ENCODE measurements at places on chromosomes 5 and 9.

- DNase-seq: no peak
These were observed 1058.0 kb downstream of the MAT2B start for GRCh38 chr5:164563370-164563769.

DNA sequence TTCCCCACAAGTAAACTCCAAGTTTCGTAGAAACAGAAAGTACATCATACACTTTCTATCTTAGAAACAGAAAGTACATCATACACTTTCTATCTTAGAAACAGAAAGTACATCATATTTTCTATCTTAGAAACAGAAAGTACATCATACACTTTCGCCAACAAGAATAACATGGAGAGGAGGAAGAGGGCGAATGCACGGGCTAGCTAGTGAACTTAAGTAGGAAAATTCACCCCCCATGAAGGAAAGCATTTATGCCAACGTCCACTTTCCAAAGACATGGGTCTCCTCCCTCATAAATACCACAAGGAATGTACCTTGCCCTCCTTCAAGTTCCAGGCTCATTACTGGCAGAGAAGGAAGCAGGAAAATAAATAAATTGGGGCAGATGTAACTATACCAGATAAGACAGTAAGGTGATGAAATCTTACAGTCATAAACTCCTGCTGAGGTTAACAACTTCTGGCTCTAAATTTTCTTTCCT lies 64.7 kb downstream of the FRMD3 start:
- DNase-seq: no peak

- DNase-seq: no peak
These were observed 244.5 kb upstream of the C9orf72 start for GRCh38 chr9:27817747-27818146.

- no peak for DNase-seq
These were observed 97.1 kb downstream of the NRG2 start for GRCh38 chr5:139946006-139946405.

DNA sequence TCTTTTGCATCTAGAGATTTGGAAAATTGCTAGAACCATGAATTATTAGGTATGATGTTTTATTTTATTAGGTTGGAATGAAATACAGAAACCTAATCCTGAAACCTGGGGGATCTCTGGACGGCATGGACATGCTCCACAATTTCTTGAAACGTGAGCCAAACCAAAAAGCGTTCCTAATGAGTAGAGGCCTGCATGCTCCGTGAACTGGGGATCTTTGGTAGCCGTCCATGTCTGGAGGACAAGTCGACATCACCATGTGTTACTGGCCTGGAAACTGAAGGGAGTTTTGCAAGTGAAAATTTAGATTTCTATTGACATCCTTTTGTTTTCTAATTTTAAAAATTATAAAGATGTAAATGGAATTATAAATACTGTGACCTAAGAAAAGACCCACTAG lies 100.7 kb downstream of the NLN start:
- DNase-seq: no peak

Measured in fibroblast of skin of abdomen (primary cell).